ENCODE measurements at places on chromosomes 6 and 20.

- no peak for DNase-seq
Measured at GRCh38 chr20:22582386-22582963, 1.9 kb downstream of the FOXA2 start.

GRCh38 chr20:47993817-47994216 lies 208.5 kb upstream of the SULF2 start:
- DNase-seq, result no peak

DNA sequence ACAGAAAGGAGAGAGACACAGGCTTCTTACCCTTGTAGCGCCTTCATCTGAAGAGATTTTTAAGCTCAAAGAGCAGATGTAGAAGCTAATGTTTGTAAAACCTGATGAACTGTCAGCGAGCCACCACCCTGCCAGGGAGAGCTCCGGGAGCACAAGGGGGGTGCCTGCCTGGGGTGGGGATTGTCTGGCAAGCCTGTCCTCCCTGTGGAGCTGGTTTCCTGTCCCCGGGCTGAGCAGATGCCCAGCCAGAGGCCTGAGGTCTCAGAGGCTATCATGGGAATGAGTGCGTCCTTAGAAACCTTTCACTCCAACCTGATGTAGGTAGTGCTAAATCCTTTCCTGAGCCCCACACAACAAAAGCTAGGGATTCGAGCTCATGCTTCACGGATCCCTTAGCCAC lies 41.9 kb upstream of the NR2E1 start:
- no peak for DNase-seq

DNA sequence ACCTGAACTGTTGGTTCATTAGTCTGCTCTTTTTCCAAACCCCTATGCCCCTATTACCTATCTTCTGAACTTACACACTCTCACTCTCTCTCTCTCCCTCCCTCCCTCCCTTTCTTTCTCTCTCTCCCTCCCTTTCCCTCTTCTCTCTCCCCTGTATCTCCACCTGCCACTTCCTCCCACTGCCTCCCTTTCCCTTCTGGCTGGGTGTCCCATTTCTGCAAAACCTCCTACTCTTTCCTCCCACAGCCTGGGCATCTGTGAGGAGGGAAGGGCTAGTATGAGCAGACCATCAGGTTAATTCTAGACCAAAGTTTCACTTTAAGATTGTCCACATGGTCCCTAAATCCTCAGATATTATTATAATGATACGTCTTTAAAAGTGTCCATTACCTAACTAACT lies 95.1 kb downstream of the TMEM200A start:
- no peak for DNase-seq
